Uterus (tissue), 4 donors: ENCODE measurements at places on chromosomes 3 and 15. TPM values are rescaled to one million over a fixed set of nuclear protein-coding genes. Genes with fewer than 3 reads are reported as not detected.

The ZPLD1 gene
- total RNA-seq: not detected

The PLA1A gene
- 16.5 TPM for total RNA-seq

The CHSY1 gene
- total RNA-seq: 62.8 TPM

The ZNF662 gene
- total RNA-seq: 25.5 TPM

The IL16 gene
- 69.2 TPM for total RNA-seq

The NEK11 gene
- 7.9 TPM for total RNA-seq

The ANKUB1 gene
- not detected for total RNA-seq

DNA sequence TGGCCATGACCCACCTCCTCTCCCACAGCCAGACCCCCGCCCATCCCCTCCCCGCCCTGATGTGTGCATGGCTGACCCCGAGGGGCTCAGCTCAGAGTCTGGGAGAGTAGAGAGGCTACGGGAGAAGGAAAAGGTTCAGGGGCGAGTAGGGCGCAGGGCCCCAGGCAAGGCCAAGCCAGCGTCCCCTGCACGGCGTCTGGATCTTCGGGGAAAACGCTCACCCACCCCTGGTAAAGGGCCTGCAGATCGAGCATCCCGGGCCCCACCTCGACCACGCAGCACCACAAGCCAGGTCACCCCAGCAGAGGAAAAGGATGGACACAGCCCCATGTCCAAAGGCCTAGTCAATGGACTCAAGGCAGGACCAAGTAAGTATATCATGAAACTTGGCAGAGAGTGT, 11.7 kb downstream of the MAP1A start:
- no peak for DNase-seq

DNA sequence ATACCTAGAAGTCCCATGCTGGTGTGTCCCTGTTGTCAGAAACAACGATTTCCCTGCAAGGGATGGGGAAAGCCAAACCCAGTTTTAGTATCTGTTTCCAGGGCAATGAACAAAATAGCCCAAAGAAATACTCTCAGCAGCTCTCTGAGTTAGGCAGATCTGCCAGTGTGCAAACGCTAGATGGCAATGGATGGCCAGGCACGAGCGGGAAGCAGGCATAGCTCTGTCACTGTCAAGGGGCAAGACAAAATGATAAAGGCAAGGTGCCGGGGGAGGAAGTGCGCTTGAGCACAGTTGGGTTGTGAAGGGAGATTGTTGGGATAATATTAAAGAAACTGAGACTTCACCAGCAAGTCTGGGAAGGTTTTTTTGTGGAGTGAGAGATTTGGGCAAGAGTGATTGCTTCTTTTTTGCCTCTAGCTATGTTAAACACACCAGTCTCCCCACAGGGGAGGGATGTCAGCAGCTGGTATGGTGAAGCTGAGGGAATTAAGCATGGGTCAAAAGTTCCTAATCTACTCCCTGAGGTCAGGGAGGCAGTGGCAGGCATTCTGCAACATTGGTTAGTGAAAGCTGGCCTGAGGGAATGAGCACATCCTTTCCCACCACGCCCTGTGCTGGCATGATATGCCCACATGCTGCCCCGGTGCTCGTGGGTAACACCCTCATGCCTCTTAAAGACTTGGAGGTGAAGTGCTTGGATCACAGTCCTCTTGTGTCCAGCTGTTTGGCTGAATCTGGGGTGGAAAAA, 117.5 kb downstream of the PDCD6IP start:
- no peak for DNase-seq

DNA sequence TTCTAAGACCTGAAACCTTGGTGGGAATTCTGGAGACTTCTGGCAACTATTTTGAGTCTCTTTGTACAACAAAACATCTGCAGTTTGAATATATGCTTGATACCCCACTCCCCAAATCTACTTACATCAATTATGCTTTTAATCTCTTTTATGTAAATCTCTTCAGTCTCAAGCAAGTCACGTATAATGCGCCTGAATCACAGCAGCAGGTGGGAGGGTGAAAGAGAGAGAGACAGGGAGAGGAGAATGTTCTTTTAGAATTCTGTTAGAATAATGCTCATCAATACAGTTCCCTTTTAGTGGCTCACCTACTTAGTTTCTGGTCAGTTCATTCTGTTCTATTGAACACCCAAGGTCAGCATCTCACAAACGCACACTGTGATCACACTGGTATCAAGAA, 22.2 kb upstream of the B3GNT5 start:
- no peak for DNase-seq

DNA sequence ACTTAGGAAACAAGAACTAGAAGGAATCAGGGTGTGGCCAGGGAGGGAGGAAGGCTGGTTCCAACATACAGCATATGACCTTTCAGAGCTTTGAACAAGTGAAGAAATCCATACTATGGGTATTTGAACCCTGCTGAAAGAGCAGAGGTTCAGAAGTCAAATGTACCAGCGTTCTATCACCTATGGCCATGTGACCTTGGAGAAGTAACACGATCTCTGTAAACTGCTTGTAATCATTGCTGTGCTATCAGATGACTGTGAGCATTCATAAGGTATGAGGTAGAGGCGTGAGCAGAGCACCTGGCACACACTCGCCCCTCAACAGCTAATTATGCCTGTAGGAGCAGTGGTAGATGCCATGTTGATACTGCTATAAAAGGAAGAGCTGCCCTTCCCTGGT, 55.2 kb downstream of the KLHL6 start:
- no peak for DNase-seq

DNA sequence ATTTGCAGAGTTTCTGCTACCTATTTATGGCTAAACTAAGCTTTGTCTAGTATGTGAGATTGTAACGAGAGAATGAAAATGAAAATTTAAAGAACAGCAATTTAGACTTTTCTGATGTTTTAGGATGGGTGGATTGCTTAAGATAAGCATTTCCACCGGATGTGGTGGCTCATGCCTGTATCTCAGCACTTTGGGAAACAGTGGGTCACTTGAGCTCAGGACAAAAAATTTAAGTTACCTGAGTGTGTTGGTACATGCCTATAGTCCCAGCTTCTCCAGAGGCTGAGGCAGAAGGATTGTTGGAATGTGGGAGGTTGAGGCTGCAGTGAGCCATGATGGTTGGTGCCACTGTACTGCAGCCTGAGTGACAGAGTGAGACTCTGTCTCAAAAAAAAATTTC, 3.3 kb downstream of the PPP4R2 start:
- DNase-seq: no peak

DNA sequence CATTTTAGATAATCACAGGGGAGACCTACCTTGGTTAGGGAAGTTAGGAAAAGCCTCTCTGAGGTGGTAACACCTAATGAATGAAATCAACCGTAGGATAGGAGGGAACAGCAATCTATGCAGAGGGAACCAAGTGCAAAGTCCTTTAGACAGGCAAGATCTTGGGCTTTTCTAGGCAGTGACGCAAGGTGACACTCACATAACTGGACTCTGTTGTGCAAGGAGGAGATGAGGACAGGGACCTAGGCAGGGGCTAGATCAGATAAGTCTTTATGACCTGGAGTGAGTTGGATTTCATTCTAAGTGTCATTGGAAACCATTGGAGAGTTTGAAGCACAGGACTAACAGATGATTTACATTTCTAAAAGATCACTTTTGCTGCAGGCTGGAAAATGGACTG, 4.6 kb upstream of the LMOD3 start:
- no peak for DNase-seq

GRCh38 chr15:81381720-81382119, 7.7 kb upstream of the TMC3 start:
- no peak for DNase-seq

GRCh38 chr3:183158551-183159006, 4.0 kb downstream of the LAMP3 start:
- DNase-seq: no peak
